ENCODE measurements at places on chromosomes 5 and 9.

GRCh38 chr5:131581702-131582101 lies 53.3 kb downstream of the RAPGEF6 start:
- no peak for DNase-seq

GRCh38 chr5:29122306-29122705 lies 2071.2 kb upstream of the CDH6 start:
- no peak for DNase-seq

DNA sequence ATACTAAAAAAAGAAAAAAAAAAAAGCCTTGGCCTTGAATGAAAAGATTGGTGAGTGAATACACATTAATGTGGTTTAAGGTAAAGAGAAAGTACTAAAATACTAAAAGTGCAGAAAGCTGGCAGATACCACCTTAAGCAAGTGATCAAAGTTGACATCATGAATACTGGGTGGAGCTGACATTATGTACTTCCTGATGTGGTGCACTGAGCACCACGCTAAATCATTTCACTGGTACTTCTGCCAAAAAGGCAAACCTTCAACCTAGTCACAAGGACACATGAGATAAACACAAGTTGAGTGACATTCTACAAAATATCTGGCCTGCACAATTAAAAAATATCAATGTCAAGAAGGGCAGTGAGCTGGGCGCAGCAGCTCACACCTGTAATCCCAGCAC lies 33.8 kb upstream of the PANK3 start:
- DNase-seq, result no peak

- DNase-seq, result no peak
Measured at GRCh38 chr5:117652036-117652957, 1077.7 kb upstream of the SEMA6A start.

DNA sequence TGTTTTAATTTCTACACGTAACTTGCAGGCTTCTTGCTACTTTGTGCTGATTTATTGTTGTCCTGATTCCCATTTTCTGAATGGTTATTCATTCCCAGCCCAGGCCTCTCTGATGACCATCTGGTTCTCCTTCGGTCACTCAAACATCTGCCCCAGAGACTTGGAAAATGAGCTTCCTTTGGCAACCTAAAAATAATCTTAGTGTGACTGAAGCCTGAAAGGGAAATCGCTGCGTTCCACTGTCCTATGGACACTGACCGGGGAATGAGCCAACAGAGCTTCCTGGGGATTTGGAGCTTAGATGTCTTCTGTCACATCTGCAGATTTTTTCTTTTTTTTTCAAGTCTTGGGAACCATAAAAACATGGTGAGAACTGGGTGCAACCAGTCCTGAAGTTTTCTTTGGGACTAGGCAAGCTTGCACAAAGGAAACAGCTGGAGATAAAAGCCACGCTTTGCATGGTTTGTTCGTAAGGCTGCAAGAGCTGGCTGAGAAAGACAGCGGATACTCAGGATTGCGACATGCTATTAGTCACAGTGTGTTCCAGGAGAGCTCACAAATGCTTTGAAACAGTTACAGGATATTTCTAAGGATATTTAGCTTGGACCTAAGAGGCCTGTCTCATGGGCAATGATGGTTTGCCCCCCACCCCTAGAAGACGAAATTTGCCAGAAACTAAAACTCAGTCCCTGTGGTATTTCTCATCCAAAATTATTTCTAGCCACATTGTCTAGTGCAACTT lies 146.2 kb downstream of the GOLPH3 start:
- peak; percentile 90 for DNase-seq

Measured in HFF-Myc (cell line).